ENCODE measurements at places on chromosomes 12 and 14.

DNA sequence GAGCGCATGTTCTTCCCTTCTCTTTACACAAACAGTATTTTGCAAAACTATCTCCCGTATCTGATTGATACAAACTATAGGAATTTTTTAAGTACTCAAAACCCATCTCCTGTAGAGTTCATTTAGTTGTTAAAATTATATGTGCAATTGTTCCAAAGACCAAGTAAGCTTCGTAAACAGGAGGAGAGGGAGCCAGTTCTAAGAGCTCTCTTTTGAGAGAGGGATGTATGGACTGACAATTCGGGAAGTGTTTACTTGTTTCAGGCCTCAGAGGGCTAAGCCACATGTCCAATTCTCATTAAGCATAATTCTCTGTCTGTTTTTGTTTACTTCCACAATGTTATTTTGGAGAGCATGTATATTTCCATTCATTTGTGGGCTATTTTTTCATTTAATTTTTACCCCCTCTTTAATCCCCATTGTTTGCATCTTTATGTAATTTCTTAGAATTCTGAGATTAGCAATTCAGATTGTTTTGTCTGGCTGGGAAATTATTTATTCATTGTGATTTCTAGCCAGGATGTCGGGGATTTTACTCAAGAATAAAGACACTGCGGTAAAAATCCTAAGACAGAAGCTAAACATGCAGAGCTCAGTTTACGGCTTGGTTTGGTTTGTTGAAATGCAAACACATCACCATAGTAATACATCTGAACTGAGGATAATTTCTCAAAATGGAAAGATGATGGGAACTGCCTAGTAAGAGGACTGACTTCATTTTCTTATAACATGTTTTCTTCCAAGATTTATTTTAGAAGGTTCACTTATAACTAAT is 126.8 kb downstream of the KCNK10 start:
- no peak for DNase-seq

- no peak for DNase-seq
Measured at GRCh38 chr12:6834254-6834653, 6.0 kb downstream of the P3H3 start.

- DNase-seq: no peak
Measured at GRCh38 chr14:101813833-101814232, 52.3 kb downstream of the PPP2R5C start.

DNA sequence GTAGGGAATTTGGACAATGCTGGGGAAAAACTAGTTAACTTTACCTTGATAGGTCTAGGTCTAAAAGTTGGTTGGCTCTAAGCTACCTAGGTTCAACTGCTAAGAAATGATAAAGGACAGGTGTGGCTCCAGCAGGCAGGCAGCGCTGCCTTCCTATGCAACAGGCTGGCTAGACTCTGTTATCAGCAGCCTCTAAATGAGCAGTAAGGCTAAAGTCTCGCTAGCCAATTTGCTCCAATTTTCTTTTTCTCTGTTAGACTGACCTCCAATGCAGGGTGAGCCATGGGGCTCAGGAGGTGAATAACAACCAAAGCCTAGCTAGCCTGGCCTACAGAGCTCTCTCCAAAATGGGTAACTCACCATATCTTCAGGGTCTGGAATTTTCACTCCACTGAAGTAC is 26.5 kb downstream of the DMAC2L start:
- no peak for DNase-seq

DNA sequence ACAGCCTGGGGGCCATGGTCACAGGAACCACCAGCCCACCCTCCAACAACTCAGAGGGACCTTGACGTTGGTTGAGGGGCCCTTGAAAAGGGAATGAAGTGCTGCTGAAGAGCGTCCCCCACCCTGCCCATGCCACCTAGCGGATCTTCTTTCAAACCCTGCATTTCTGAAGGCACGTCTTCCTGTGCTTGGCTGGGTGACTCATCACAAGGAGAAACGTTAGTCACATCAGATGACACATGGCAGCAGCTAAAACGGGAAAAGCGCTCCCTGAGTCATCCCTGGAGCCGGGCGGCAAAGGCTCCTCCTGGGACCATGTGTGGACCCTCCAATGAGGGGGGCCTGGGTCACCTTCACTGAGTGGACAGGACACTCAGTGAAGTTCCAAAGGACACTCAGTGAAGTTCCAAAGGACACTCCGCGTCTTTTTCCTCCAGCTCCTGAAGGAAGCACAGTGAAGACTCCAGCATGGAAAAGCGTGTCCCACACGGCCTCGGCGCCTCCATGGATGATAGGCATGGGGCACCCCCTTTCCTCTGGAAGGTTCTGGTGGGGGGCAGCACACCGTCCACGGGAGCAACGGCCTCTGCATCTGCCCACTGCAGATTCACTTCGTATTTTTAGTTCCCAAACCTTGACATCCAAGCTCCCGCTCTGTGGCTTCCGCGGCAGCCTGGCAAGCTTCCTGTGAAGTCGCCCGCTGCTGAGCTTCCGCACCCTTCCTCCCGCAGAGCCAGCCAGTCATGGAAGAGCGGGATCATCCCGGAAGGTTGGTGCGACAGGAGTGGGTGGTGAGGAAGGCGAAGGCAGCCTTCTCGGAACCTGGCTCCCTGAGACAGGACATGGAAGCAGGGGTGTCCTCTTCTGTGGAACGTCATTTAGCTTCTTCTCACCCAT is 383.4 kb downstream of the VRK1 start:
- no peak for DNase-seq

DNA sequence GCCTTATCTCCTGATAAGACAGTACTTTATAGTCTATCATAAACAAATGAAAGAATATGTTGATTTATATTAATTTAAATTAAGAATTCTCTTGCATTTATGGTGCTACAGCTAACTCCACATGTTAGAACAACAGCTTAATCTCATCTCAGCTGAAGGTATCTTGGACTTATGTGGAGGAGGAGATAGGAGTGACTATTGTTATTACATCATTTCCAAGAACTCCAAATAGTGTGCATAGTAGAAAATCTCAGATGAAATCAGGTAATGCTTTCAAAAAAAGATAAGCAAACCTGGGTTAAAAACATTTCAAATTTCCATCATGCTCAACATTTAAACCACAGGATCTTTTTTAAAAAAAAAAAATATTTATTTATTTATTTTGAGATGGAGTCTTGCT is 31.3 kb upstream of the ISM2 start:
- DNase-seq: no peak

DNA sequence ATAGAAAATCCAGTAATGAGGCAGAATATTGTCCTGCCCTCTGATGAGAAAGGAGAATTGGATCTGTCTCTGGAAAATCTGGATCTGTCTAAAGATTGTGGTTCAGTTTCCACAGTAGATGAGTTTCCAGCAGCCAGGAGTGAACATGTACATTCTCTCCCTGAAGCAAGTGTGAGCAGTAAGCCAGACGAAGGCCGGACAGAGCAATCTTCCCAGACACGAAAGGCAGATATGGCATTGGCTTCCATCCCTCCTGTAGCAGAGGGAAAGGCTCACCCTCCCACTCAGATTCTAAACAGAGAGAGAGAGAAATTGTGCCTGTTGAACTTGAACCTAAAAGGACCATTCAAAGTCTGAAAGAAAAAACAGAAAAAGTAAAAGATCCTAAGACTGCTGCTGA is 31.4 kb downstream of the PARP11 start:
- no peak for DNase-seq

- no peak for DNase-seq
Measured at GRCh38 chr12:6093764-6094163, 30.7 kb downstream of the VWF start.

DNA sequence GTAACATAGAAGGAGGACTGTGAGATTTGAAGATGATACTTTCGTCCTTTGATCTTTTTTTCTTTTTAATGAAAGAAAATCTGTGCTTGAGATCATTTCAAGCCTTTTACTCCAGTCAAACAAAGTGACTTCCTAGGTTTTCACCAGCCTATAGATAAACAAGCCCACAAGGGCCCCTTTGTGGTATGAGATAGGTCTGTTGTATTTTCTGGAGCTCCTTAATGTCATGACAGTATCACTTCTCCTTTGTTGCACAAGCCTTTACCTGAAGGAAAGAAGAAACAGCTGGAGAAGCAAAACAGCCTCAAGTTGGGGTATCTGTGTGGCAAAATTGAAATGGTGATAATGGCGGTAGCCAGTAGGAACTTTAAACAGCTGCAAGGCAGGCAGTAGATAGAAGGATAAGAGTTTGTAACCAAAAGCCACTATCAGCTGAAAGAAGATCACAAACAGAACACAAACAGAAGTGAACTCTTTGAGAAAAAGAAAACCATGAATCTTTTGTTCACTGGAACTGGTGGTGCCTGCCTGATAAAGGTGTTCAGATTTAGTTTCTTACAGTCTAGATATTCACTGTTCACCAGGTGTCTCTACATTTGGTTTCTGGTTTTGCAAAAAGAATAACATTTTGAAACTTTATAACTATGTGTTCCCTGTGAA is 96.8 kb downstream of the LGR5 start:
- no peak for DNase-seq

Data from AG09319 (cell line).